NCI-H1694 treated with DMSO at 0.1 percent for 48 hours (cell line): ENCODE measurements at places on chromosomes 13 and 19.

GRCh38 chr13:36395280-36395679, 37.0 kb upstream of the CCNA1 start:
- DNase-seq: peak; percentile 4

DNA sequence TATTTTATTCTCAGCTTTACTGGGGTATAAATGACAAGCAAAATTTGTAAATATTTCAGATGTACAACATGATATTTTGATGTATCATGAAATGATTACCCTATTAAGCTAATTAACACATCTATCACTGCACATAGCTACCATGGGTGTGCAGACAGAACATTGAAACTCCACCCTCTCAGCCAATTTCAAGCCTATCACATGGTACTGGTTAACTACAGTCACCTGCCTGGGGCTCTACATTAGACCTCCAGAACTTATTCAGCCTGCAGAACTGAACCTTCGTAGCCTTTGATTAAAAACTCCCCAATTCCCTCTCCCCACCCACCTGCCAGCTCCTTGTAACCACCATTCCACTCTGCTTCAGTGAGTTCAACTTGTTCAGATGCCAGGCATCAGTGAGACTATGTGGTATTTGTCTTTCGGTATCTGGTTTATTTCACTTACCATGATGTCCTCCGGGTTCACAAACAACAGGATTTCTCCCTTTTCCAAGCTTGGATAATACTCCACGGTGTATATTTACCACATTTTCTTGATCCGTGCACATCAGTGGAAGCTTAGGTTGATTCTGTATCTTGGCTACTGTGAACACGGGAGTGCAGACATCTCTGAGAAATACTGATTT, 19.2 kb downstream of the RAB20 start:
- DNase-seq: no peak

DNA sequence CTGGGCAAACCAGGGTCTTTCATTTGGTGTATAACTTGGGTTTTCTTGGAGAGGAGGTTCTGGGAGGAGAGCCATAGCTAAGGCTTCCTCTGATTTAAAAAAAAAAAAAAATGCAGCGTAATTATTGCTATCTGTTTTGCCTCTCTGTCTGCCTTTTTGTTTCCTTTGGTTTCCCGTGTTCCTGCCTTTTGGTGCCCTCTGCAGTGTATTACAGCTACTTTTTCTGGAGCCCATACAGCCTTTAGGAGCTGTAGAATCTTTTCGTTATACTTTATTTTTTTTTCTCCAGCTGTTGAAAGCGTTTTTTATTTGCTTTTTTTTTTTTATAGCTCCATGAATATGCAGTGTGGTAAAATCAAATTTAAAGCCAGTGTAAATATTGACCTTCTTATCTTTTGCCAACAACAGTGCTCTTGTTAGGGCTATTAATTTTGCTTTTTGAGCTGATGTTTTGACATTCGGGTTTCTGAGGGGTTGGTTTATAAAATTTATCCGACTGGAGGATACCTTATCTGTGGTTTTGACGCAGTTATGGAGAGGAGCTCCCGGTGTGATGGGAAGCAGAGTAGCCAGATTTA, 38.1 kb downstream of the ZNF493 start:
- DNase-seq: no peak

DNA sequence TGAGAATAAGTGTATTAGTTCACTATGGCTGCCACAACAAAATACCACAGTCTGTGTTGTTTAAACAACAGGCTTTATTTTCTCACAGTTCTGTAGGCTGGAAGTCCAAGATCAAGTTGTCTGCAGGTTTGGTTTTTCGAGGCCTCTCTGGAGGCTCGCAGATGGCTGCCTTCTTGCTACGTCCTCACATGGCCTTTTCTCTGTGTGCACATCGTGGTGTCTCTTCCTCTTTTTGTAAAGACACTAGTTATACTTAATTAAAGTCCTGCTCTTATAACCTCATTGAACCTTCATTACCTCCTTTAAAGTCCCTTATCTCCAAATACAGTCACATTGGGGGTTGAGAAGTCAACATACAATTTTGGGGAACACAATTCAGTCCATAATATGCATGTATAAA, 10.6 kb downstream of the CSNK1A1L start:
- no peak for DNase-seq

DNA sequence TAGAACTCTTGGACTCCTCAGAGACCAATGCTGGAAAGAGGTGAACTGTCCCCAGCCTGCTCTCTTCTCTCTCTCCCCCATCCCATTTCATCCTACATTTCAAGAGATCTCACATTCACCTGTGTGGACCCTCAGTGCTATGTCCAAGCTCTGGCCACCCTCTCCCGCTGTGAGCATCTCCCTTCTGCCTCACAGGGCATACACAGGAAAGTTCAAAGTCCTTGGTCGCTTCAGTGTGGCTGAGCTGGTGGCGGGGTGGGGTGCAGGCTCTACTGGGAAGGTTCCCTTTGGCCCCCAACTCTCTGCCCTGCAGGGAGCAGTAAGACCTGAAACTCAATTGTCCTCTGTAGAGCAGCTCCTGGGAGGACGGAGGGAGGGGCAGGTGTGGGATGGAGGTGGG, 27.0 kb downstream of the SPTBN4 start:
- no peak for DNase-seq
